ENCODE measurements at places on chromosomes 12 and 14.

DNA sequence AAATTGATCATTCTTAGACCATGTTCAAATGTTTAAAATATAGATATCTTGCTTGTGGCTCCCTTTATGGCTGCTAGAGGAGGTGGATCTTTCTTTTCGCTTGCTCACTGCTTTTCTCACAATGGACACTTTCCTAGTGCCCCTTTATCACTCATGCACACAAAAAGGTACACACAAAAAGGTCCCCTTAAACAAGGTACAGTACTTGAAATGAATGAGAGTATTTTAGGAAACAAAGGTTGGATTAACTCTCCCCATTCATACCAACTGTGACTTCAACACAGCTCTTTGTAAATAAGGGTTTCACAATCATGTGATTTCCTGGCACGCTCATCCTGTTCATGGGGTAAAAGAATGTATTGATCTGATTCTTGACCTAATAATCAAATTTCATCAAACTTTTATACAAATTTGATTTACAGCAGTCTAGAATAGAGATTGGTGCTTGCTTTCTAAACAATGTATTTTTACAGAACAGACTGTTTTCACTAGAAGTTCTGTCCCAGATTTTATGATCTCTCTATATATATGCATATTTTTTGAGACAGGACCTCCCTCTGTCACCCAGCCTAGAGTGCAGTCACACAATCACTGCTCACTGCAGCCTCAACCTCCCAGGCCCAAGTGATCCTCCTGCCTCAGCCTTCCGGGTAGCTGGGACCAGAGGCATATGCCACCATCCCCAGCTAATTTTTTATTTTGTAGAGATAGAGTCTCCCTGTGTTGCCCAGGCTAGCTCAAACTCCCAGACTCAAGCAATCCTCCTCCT is 34.4 kb upstream of the EPS8 start:
- no peak for DNase-seq

DNA sequence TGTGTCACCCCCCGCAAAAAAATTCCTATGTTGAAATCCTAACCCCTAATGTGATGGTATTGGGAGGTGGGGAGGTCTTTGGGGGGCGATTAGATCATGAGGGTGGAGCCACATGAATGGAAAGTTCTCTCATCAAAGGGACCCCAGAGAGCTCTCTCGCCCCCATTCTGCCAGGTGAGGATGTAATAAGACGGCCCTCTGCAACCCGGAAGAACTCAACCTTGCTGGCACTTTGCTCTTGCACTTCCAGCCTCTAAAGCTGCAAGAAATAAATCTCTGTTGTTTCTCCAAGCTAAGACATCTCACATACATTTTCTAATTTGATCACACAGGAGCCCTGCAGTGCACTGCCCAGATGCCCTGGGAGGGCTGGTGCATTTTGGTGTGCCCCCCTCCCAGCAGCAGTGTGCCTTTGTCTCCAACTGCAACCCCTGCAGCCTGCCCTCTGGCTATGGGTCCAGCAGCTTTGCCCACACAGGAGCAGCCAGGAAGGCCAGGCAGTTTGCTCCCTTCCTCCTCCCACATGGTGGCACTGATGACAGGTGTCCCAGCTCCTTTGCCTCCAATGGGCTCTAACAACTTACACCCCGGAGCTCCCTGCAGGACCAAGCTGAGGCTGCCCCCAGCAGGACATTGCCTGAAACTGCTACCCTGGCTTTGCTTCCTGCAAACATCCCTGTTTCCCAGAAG is 59.3 kb downstream of the C14orf132 start:
- peak; percentile 72 for DNase-seq

DNA sequence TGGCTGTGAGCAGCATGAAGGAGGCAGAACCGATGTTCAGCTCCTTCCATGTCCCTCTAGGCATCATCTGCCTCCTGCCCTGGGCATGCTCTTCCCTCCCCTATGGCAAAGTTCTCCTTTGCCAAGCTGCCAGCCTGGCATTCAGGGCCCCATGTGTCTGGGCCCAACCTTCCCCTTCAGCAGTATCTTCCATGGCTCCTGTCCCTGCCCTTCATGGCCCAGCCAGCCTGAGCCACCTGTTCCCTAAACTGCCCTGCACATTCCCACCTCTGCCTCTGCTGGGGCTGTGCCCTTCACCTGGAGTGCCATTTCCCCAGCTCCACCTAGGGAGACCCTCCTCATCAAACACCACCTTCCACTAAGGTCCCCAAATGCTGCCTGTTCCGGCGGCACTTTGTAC is 74.0 kb upstream of the TCL1A start:
- no peak for DNase-seq

GRCh38 chr12:8987685-8988084 is 1.7 kb upstream of the KLRG1 start:
- no peak for DNase-seq

DNA sequence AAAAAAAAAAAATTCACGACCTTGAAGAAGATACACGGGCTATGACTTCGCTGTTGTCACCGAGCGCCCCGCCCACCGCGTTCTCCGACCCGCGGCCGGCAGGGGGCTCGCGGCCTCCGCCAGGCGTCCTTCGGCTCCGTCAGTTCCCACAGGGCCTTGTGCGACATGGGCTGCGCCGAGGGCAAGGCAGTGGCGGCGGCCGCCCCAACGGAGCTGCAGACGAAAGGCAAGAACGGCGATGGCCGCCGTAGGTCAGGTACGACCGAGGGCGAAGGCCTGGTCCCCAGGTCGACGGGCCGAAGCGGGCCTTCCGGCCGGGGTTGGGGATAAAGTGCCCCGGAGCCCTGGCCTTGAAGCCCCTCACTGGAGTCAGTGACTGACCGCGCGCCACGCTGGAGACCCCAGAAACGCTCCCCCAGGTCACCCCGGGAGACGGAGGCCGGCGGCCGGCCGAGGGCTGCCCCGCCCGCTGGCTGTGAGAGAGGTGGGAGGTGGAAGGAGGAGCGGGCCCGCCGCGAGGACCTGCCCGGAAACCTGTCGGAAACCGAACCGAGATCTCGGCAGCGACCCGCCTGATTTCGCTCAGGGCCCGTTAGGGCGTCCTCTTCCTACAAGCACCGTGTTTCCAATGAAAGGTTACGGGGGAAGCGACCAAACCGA is at the start of gene TXNRD1:
TSS of gene TXNRD1 (plus strand) at position 142 of the 660 bp plus-strand sequence. CDS start at position 166, 24 bp downstream.
- DNase-seq, result peak; percentile 88

- DNase-seq, result no peak
These were observed 28.8 kb downstream of the BHLHE41 start for GRCh38 chr12:26096036-26096435.

GRCh38 chr12:83349907-83350611 is 663.4 kb downstream of the TMTC2 start:
- no peak for DNase-seq

- no peak for DNase-seq
These were observed 23.0 kb upstream of the ATP2B1 start for GRCh38 chr12:89731614-89732013.

- no peak for DNase-seq
These were observed 309.8 kb upstream of the TMEM132C start for GRCh38 chr12:127957001-127957660.

DNA sequence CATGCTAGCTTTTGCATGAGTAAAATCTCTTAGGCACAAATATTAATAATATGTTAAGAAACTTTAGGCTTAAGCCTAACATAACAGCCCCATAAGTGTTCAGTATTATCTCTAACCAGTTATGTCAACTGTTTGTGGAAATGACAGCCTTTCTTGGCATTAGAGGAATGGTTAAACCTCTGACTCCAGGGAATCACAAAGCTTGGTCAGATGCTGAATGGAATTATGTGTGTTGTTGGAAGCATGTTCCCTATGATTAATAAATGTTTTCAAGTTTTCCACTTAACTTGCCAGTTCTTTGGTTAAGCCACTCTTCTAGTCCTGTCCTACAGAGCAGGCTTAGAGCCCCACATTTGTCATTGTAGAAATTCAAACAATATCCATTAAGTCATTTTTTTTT is 17.0 kb downstream of the PSEN1 start:
- no peak for DNase-seq

- no peak for DNase-seq
These were observed 15.4 kb downstream of the GLTP start for GRCh38 chr12:109864916-109865315.

- DNase-seq, result no peak
These were observed 76.0 kb upstream of the TMCC3 start for GRCh38 chr12:94726236-94726835.

DNA sequence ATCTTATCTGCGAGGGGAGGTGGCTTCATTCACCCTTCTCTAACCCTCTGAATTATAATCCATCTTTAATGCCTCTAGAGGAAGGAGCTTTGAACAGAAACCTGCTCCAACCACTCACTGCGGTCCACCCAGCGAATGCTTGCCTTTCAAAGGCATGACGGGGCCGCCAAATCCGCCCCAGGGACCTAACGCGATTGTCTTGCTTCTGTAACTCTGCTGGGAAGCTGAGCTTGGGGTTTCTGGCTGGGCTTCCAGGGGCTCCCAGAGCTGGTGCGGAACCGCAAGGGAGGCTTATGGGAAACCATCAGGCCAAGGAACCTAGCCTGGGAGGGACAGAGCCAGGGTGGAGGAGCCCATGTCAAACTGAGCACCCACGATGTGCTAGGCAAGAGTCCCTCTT is 231.2 kb upstream of the LHX5 start:
- no peak for DNase-seq

DNA sequence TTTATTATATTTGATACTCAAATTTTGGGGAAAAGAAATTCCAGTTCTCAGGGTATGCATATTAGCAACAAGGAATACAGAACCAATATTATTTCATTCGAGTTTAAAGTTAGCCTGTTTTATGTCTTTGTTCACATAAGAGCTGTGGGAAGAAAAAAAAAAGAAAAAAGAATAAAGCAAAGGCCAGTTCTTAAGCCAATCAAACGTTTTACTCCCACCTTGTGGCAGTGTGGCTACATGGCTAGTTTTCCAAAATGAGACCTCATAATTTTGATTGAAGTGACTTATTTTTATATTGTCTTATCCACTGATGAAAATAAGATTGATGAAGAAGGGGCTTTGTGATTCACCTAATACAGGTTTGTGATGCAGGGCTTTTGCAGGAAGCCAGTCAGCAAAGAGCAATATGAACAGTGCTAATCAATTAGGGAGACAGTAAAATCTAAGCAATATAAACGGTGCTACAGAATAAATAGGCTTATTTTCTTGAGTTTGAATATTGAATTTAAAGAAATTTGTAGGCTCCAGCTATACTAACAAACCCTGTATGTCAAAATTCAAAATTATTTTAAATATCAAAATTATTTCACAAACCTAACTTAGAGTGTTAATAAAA is 624.1 kb upstream of the FOXG1 start:
- DNase-seq, result no peak

DNA sequence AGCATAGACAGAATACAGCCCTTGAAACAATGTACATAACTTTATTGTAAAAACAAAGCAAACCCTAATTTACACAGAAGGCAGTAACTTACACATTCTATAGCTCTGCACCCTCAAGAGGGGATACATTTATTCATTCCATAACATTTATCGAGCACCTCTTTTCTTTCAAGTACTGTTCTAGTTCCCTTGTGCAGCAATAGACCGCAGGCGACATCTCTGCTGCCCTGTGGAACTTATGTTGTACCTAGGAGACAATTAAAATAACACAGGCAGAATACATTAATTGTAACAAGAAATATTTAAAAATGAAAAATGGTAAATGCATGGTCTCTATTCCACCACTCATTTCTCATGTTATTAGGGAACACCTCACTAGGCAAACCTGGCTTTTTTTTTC is 1.4 kb upstream of the ARHGDIB start:
- no peak for DNase-seq

GRCh38 chr12:45729233-45730083 is at the start of gene ARID2:
Gene ARID2, plus strand, starts transcription at chr12:45729706. Its CDS starts 131 bp downstream, at chr12:45729837.
- peak; percentile 38 for DNase-seq

DNA sequence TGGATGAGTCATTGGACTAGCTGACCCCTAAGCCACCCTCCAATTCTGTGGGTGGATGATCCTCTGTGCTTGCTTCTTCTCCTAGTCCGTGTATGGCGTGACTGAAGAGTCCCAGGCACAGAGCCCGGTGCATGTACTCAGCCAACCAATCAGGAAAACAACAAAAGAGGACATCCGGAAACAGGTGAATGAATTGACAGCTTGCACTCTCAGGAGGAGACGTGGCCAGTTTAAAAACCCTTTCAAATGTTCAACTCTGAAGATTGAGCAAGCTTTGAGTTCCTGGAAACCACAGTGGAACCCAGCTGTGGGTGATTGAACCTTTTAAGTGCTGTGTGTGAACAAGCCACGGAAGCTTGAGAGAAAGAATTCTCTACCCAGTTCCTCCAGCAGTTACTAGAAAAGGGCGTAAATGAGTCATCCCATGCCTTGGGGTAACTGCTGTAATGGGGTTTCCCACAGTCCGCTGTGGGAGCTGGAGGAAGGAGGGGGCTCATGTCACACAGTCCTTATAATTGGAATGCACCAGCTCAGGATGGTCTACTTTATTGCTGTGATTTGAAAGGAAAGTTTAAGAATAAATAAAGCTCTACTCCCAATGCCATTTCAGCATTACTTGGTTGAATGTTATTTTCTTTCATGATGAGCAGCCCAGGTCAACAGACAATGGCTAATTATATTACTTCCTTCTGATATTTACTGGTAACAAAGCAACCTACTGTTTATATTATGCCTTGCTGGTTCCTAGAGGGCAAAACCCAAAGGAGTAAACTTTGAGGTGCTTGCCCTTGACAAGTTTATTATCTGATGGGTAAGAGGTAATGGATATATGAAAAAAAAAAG is 417.0 kb downstream of the DPF3 start:
- no peak for DNase-seq

Data from 8988T (cell line).